ENCODE measurements at places on chromosomes 1 and 21.

DNA sequence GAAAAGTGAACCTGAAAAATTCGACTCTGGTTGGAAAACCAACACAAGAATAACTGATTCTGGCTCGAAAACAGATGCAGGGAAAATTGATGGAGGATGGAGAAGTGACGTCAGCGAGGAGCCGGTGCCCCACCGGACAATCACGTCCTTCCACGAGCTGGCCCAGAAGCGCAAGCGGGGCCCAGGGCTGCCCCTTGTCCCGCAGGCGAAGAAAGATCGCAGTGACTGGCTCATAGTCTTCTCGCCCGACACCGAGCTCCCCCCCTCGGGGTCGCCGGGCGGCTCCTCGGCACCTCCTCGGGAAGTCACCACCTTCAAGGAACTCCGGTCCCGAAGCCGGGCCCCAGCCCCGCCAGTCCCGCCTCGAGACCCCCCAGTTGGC lies 1.9 kb downstream of the RUSC1 start:
- DNase-seq = peak; percentile 70

GRCh38 chr1:86491171-86491950 lies 22.6 kb downstream of the CLCA1 start:
- no peak for DNase-seq

DNA sequence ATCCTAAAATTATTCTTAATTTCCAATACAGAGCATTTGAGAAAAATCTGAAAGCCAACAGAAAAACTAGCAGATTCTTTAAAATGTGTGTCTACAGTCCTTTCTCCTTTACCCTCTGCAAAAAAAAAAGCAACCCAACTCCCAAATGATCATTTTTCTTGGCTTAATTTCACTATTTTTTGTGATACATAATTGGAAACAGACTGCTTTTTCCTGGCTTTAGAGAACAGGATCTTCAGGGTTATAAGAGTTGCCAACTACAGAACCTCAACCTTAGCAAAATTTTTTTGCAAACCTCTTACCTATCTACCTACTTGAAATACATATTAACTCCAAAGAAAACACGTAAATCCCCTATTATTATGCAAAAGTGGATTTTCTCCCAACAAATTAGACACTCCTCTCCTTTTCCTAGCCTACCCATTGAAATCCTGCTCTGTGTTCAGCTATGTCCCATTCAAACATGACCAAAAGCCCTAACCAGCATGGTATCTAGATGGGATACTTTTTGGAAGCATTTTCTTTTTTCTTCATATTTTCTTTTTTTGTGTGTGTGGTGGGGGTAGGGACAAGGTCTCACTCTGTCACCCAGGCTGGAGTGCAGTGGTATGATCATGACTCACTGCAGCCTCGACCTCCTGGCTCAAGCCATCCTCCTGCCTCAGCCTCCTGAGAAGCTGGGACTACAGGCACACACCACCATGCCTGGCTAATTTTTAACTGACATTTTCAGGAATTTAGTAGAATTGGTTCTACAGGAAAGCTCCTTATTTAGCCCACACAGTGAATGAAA lies 9.0 kb downstream of the TGFBR3 start:
- no peak for DNase-seq

DNA sequence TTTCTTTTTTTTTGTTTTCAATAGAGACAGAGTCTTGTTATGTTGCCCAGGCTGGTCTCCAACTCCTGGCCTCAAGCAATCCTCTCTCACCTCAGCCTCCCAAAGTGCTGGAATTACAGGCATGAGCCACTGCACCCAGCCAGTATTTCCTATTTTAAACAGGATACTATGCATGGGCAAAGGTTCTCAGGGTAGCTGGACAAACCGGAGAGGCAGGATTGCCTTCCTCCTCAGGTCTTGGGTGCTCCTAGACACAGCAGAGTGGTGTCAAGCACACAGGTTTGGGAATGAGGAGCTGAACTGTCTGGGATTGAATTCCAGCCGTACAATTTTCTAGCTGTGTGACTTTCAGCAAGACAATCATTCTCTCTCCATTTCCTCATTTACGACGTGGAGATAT lies 22.9 kb upstream of the HNRNPU start:
- DNase-seq = no peak

DNA sequence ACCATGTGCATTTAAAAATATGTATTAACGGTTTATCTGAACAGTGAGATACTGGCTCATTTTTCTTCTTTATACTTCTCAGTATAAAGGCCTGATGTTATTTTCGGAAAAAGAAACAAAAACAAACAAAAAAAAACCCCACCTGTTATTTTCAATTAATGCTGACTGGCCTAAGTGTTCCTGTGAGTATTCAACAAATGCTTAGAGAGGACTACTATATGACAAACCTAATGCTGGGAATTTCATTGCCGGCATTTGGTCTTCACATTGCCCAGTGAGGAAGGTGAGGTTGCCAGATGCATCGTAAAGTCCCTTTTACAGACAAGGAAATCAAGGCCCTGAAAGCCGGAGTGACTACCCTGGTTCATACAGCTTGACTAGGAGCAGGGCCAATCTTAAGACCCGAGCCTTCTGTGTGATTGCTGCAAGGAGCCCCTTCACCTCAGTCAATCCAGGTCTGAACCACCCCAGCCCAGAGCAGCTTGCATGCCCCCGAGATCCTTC lies 599 bp downstream of the MRPL24 start:
- no peak for DNase-seq

DNA sequence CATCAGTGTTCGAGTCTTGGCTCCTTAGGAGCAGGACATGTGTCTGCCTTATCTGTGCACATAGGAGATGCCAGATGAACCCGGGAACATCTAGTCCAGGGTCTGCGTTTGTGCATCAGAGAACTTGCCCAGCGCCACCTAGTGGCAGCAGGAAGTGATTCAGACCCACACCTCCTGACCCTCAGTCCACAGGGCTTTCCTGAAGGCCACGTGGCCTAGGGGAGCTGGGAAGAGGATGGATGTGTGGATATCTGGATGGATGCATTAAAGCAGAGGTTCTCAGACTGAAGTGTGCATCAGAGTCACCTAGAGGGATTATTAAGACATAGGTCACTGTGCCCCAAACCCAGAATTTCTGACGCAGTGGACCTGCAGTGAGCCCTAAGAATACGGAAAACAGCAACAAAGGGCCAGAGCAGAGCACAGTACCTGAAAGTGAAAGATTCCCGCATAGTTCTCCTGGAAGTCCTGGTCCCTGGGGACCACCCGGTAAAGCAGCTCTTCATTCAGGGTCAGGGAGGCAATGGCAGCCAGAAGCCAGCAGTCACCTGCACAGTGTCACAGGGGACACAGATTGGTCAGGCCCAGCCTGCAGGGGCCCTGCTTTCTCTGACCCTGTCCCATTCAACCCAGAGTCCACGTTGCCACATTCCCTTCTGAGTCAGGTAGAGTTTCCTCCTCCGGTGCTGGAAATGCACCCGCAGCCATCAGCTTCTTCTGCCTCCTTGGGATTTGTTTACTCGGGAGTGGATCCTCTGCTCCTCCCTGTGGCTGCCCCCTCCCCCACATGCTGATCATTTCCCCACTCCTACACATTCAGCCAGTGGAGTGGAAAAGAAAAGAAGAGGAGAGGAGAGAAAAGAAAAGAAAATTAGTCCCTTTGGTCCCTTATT lies 37.0 kb downstream of the CAPN8 start:
- peak; percentile 36 for DNase-seq

GRCh38 chr1:76793594-76793993 lies 73.7 kb upstream of the ST6GALNAC5 start:
- DNase-seq = no peak

- no peak for DNase-seq
These were observed 418.6 kb downstream of the MRPL39 start for GRCh38 chr21:25188677-25189079.

- no peak for DNase-seq
These were observed 15.7 kb downstream of the HYI start for GRCh38 chr1:43438006-43438405.

DNA sequence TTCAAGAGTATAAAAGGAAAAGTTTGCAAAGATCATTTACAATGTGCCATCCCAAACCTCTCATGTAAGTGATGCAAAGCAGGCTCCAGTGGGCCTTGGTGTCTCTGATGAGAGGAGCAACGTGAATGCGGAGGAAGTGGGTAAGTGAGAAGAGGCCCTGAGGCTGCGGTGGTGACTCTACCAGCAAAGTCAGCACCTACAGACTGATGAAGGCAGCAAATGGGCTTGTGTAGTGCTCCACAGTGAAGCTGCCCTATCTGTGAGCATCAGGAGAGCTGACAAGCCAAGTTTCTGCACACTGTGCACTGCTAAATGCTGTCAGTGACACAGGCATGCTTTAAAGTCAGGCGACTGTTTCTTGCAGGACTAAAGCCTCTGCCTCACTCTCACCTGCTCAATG lies 15.6 kb upstream of the RAP1A start:
- no peak for DNase-seq

DNA sequence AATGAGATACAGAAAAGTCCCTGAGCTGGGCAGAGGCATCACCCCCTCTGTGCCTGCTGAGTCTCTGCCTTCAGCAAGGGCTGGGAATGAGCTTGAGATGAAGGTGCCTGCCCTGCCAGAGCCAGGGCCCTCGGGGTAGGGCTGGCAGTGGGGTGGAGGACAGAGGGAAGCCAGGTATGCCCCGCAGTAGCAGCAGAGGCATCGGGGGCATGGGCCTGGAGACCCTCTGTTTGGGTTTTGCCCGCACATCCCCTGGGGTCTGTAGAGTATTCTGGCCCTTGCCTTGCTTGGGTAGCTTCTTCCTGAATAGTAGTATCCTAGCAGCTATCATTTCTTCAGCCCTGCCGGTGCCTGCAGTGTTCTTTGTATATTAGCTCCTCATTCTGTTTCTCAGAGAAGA lies 33.0 kb downstream of the QSOX1 start:
- no peak for DNase-seq

- no peak for DNase-seq
These were observed 5.5 kb upstream of the FH start for GRCh38 chr1:241525026-241525425.

DNA sequence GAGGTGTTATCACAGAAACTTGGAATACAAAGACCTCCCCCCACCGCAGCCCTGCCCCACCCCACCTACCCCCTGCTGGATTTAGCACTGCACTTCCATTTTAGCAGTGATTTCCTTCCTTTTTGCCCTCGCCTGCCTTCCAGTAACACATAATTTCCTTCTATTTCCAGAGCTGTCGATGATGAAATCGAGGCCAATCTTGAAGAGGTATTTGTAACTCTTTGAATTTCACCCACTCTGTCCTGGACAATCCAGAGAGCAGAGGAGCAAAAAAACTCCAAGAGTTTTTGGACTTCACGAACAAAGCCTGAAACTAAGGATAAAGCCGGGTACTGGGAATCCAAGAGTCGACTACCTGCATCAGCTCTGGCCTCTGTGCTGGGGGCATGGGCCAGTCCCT lies 49.1 kb downstream of the CAPN2 start:
- no peak for DNase-seq

DNA sequence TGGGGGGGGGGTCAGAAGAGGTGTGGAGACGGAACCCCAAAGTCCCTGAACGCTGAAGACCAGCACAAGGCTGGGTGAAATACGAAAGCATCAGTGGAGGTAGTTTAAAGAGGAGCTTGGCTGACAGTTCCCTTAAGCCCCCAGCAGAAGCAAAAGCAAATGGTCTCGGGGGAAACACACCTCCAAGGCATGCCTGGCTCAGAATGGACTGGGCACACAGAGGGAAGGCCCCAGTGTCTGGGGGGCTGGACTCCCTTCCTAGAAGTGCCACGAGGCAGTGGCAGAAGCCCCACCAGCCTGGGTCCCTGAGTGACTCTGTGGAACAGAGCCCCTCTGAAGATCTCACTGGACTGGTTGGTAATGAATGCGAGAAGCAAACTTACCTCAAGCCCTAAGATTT lies 43.9 kb downstream of the UBE2G2 start:
- no peak for DNase-seq

DNA sequence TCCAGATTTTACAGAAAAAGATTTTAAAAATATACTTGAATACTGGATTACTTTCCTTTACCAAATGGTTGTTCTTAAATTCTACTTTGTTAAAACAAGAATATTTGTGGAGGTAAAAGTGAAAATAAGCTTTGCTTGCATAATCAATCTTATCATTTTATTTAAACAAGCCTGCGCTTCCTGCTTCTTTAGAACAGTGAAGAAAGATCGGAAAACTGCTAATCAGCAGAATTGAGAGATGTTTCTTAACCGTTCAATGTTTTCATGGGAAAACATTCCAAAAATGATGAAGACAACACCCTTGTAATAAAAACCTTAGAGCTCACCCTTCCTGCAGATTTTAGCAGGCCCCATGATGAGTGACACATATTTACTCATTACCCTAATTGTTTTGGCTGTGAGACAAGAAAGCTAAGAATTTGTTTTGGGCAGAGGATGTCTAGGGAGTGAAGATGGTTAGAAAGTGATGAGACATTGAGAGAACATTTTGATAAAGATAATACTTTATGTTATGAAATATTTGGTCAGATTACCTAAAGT lies 72.6 kb downstream of the TPR start:
- DNase-seq = no peak

DNA sequence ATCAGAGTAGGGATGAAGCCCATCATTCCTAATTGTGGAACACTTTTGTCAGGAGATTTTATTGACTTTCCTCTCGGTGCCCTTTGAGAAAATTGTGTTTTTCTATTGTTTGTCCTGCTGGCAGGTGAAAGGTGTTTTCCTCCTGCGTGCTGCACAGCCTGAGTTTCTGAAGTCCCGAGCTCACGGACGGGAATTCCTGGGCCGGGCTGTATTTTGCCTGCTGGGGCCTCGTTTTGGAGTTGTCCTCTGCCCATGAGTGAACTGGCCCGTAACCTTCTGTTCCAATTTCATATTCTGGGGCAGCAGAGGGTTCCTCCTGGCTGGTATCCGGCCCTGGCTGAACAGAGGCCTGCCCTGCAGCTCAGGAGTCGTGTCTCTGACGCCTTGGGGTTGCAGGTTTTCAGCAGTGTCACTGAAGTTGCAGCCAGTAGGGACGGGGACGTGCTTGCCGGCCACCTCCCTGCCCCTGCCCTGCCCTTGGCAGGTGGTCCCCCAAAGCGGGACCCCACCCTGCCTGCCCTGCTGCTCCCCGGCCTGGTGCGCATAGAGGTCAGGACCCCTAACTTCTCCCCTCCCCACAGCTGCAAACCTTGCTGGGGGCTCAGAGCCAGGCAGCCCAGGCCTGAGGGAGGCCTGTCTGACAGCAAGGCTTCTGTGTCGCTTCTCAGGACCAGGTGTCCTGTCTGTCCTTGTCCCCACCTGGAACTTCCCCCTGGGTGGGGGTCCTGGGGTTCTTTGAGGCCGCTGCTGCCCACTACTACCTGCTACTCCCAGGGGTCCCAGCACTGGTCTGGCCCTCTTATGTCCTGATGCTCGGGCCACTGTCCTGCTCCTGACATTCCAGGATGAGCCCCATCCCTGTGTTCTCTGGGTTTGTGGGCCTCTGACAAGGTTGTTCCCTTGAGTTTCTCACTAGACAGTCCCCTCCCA lies 49.0 kb downstream of the SLX9 start:
- DNase-seq = no peak

DNA sequence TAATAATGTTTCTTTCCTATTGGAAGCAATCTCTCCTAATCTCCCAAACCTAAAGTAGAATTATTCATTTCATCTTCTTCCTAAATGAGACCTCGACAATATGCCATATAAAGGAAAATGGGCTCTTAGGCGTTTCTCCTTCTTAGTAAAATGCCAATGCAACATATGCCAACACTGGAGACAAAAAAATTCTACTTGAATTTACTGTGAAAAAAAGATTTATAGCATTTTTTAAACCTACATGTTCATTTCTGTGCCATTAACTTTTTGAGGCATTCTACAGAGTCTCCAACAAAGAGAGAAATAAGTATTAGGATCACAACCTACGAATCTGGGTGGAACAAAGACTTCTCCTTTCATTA lies 1.3 kb downstream of the WDR47 start:
- no peak for DNase-seq

Measured in ovary (tissue), 10 donors.